ENCODE measurements at places on chromosomes 16 and 17. TPM values are rescaled to one million over a fixed set of nuclear protein-coding genes. Genes with fewer than 3 reads are reported as not detected.

- no peak for DNase-seq
Measured at GRCh38 chr17:41392278-41392677, 5.1 kb downstream of the KRT31 start.

- DNase-seq: no peak
Measured at GRCh38 chr16:2149630-2150417, 1.4 kb downstream of the RAB26 start.

ICAM2 gene
- 58.7 TPM for total RNA-seq

DNA sequence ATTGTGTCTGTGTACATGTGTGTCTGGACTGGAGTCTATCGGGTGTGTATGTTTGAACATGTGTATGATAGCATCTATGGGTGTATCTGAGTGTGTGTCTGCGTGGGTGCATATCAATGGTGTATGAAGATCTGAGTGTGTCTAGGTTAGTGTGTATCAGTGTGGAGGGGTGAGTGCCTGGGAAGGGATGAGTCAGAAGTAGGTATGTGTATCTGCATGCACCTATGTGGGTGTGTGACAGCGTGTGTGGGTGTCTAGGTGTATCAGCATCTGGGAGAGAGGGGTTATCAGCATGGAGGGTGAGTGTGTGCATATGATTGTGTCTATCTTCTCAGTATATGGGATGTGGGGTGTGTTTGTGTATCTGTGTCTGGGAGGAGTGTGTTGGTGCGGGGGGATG is 58.2 kb upstream of the LHX1 start:
- no peak for DNase-seq

DNA sequence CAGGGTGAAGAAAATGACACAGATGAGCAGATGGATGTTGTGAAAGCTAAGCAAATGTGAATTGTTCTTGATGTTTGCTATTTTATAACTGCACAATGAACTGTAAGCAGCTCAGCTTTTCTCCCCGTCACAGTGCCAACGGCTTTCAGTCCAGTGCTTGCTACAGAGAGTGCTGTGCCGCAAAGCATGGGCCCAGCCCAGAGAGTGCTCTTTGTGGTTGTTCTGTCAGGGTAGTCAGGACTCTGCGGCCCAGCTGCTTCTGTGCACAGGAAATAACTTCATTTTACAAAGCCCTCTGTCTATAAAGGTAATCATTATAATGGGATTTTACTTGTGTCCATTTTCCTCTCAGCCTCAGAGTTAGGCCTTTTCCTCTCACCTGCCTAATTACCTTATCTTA is 39.1 kb downstream of the CDRT15 start:
- no peak for DNase-seq

BCL6B gene
- 15.6 TPM for total RNA-seq
